ENCODE measurements at places on chromosomes 4 and X. TPM values are rescaled to one million over a fixed set of nuclear protein-coding genes. Genes with fewer than 3 reads are reported as not detected.

Gene OTUD6A
- not detected for total RNA-seq

Gene PPBP
- total RNA-seq: not detected

Gene S100G
- not detected for total RNA-seq

Gene MMGT1
- 18.9 TPM for total RNA-seq

Gene AMOT
- total RNA-seq: 9.8 TPM

Gene ETDB
- total RNA-seq: not detected
